ENCODE measurements at places on chromosomes 2 and 18.

GRCh38 chr2:143954844-143955243, 565.1 kb downstream of the ZEB2 start:
- no peak for DNase-seq

DNA sequence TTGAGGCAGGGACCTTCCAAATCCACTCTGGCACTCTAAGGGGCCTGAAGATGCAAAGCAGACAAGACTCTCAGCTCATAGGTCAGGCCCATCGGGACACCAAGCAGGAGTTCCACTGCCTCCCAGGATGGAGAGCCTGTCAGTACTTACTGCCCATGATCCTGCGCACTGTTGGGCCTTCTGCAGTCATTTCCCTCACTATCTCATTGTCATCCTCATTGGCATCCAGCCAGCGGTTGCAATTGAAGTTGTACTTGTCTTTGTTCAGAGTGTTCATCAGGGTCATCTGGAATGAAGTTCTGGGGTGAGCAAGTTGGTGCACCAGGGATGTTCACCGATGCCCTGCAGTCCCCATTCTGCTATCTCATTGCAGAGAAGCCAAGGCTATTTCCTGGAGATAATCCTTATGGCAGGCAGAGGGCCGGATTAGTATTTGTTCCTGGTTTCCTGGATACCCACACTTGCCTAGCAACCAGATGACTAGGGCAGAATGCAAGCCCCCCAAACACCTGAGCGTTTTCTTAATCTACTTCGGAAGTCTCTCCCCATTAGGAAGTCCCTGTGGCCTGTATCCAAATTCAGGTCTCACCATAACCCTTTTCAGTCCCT, 65.1 kb downstream of the LOXHD1 start:
- DNase-seq, result peak; percentile 13

- DNase-seq, result no peak
These were observed 95.1 kb upstream of the GPC1 start for GRCh38 chr2:240340361-240340761.

- DNase-seq, result no peak
These were observed 1035.4 kb upstream of the ZEB2 start for GRCh38 chr2:145555360-145555759.

GRCh38 chr18:74963820-74964446, 245.0 kb downstream of the PTGR3 start:
- peak; percentile 36 for DNase-seq

GRCh38 chr2:11215407-11215806, 60.1 kb downstream of the SLC66A3 start:
- DNase-seq, result no peak

- no peak for DNase-seq
These were observed 195.6 kb downstream of the TGIF1 start for GRCh38 chr18:3645384-3646156.

DNA sequence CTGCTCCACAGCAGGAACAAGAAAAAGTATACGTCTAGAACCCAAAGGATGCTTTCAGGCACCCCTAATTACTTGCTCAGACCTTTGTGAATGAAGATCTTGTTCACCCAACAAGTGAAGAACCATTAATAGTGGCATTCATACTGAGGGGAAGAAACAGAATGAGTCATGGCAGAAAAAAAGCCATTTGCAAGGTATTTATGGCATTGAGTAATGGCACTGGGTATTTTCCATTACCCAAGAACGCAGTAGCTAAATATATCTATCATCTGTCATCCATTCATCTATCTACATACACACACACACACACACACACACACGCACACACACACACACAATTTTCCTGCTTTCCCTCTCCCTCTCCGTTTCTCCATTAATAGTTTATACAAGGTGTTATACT, 56.4 kb upstream of the XIRP2 start:
- DNase-seq, result no peak

GRCh38 chr18:45290364-45290763, 324.9 kb upstream of the SLC14A2 start:
- no peak for DNase-seq

DNA sequence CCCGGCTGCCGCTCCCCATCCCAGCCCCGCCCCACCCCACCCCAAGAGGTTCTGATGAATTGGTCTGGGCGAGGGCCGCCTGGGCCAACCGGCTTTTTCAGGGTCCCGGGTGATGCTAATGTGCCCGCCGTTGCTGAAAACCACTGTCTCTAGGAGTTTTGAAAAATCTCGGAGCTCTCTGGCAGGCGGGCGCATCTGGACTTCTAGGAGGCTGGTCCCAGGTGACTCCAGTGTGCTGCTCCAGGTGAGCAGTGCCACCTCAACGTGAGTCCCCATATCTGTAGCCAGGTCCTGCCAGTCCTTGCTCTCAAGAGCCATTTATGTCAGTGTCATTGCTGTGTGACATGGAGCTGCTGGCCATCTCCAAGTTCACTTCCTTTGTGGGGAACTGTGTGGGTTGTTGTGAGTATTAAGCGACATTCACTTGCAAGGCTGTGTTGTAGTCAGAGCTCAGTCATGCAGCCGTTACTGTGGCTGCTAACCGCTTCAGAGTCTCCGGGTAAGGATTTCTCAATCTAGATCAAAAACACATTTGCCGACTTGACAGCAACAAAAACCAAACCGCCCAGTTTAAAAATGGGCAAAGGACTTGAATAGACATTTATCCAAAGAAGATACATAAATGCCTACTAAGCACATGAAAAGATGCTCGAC, at the start of gene RFX8:
Gene RFX8 (minus strand): TSS at position 382 of the 654 bp plus-strand sequence. CDS start 8,264 bp downstream, outside the sequence.
- peak; percentile 63 for DNase-seq

- peak; percentile 88 for DNase-seq
These were observed 102.1 kb downstream of the SMAD7 start for GRCh38 chr18:48848641-48849143.

DNA sequence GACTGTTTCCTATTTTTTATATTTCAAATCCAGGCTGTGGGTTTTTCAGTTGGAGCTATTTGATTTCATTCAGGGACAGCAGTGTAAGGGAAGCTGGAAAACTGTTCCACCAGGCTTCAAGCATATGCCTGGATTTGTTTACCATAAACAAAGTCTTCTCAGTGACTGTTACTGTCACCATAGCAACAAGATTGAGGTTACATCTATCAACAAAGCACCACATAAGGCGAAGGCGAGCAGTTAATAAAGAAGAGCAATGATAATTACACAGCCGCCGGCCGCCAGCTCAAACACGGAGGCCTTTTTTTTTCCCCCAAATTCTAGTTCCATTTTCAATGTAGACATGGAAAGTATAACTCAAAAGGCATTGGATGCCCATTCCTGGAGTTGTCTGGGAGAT, 553.7 kb upstream of the SYT4 start:
- no peak for DNase-seq

GRCh38 chr2:238433300-238433915, 6.7 kb downstream of the ASB1 start:
- DNase-seq, result no peak

DNA sequence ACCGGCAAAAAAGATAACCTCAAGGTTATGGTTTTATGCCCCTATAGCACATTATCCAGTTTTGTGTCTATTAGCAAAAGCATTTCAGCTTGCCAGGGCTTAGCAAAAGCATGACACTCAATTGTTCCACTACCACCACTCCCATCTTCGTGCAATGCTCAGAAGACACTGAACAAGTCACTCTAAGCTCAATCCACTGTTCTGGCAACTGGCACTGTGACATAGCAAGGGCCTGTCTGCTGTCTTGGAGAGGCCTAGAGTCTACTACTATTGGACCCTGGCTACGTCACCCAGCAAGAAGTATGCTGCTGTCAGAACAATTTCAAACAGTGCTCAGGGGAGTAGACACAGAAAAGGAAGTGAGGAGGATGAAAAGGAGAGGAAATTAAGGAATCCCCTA, 103.5 kb upstream of the PPP1CB start:
- no peak for DNase-seq

GRCh38 chr2:183035954-183036669, 2.1 kb downstream of the NCKAP1 start:
- peak; percentile 20 for DNase-seq

- no peak for DNase-seq
These were observed 15.1 kb upstream of the MEP1B start for GRCh38 chr18:32174719-32175118.

- DNase-seq, result no peak
These were observed 511.7 kb downstream of the EPHA4 start for GRCh38 chr2:221060376-221060775.

DNA sequence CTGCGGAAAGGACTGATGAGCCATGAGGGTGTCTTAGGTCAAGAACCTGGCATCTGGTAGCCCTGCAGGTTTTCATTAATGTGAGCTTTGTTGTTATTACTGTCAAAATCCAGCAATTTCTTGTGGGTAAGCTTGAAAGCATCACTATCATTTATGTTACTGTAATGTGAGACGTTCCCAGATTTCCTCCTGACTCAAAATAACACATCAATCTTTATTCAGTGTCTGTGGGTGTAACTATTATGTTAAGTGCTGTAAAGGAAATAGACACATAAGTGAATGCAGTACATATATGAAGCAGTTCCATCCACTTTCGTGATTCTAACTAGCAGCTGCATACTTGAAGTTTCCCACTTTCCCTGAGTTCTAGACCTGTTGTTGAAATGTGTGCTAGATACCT, 89.8 kb downstream of the FHOD3 start:
- DNase-seq, result no peak

DNA sequence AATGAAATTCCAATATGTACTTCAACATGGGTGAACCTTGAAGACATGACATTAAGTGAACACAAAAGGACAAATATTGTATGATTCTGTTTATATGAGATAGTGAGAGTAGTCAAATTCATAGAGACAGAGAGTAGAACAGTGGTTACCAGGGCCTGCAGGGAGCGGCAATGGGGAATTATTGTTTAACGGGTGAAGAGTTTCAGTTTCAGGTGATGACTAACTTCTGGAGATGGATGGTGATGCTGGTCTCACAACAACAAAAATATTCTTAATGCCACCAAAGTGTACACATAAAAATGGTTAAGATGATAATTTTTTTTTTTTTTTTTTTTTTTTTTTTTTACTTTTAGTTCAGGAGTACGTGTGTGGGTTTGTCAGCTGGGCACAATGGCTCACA, 109.4 kb upstream of the TMEM200C start:
- no peak for DNase-seq

GRCh38 chr2:196980473-196980872, 54.0 kb upstream of the PGAP1 start:
- no peak for DNase-seq

DNA sequence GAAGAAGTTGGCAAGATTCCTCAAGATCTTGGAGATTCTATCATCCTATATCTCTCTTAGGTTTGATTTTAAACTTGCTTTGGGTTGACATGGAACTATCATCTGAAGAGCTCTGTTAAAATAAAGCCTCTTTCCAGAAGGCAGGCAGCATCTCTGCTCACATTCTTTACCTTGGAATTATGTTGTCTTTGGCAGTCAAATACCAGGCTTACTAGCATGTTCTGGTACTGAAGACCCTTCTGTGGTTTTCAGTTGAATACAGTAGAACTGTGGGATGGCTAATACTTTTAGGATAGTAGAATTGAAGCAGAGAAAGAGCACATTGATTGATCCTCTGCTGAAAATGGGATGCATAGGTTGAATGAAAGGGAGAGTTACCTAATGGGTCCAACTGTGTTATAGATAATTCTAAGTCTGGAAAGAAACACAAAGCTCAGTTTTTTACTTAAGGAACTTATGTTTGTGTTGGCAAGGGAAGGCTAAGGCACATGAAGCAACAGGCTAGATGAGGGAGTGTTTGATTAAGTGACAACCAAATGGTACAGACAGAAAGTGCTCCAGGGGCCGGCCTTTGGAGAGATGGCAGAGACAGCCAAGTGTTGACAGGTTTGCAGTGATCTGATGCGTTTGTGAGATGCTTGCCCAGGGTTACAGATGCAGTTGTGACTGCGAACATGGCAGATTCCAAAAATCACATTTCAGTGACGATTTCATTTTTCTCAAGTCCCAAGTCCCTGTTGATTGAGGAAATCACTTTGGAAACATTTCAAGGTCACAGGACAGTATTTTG, 397.9 kb downstream of the MEIS1 start:
- DNase-seq, result no peak

- no peak for DNase-seq
These were observed 529.1 kb upstream of the CDH7 start for GRCh38 chr18:65221736-65222135.

DNA sequence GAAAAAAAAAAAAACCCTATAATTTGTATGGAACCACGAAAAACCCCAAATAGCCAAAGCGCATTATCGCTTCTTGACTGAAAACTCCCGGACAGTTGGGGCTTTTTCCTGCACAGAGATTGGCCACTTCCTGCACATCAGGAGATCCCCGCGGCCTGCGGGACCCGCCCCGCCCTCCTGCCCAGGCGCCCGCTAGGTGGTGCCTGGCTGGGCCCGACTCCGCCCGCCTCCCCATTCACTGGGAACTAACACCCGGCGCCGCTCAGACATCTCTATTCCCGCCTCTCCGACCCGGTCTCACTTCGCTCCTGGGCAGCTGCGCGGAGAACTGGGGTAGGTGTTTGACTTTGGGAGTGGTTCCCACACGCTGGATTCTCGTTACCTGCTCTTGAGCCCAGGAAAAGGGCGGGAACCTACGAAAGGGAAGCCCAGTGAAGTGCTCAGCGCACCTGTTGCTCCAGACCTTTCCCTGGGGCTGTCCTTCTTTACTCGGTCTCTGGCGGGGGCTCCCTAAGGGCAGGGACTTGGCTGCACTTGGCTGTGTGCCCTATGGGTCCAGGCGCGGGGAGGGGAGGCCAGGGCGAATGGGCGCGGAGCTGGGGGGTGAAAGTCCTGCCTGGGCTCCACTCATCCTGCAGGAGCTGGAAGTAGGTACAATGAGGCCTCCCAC, at the start of gene HMSD:
Gene HMSD (plus strand): TSS at position 234 of the 670 bp plus-strand sequence. CDS start 4,155 bp downstream, outside the sequence.
- peak; percentile 22 for DNase-seq

GRCh38 chr2:226131299-226131784, 668.3 kb downstream of the IRS1 start:
- no peak for DNase-seq

DNA sequence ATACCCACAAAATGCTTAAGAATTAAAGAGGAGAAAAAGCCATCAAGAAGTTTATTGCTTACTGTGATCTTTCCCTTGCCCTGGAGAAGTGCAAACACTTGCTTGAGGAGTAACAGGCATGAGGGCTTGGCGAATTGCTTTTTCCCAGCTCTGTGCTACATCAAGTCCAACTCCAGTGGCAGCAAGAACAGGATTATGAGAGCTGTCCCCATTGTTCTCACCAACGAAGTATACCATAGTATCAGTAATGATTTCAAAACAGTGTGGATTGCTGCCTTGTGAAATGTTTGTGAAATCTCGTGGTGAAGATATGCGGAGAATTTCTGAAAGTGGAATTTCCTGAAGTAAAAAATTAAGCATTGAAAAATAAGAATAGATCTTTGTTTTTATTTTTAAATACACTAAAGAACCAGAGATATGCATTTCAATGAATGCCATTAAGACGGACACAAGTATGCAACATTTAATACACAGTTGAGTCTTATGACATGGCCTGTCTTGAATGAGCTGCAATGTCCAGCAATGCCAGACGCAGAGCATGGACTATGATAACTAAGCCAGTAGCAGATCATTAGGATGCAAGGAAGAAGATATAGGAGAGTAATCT, 43.0 kb downstream of the NDUFAF7 start:
- DNase-seq, result no peak

DNA sequence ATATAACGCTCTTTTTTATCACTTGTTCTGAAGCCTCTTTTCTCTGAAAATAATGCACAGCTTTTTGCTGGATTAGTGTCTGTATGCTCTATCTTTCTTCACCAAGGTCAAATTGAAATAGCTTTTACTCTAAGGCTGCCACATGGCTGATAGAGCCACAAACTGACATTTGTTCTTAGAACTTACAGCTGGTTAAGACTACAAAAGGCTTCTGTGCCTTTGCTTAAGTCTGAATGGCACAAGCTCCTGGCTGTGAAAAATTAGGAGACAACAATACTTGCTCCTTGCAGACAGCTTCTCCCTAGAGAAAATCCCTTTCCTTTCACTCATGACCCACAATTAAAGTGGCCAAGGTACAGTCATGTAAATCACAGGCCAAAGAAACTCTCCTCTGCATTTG, 515.3 kb downstream of the DSC3 start:
- no peak for DNase-seq
